Anterior cingulate cortex (tissue), 58 donors: ENCODE measurements at places on chromosomes 5 and 9.

- no peak for DNase-seq
Measured at GRCh38 chr9:89185980-89186379, 7.4 kb upstream of the SHC3 start.

DNA sequence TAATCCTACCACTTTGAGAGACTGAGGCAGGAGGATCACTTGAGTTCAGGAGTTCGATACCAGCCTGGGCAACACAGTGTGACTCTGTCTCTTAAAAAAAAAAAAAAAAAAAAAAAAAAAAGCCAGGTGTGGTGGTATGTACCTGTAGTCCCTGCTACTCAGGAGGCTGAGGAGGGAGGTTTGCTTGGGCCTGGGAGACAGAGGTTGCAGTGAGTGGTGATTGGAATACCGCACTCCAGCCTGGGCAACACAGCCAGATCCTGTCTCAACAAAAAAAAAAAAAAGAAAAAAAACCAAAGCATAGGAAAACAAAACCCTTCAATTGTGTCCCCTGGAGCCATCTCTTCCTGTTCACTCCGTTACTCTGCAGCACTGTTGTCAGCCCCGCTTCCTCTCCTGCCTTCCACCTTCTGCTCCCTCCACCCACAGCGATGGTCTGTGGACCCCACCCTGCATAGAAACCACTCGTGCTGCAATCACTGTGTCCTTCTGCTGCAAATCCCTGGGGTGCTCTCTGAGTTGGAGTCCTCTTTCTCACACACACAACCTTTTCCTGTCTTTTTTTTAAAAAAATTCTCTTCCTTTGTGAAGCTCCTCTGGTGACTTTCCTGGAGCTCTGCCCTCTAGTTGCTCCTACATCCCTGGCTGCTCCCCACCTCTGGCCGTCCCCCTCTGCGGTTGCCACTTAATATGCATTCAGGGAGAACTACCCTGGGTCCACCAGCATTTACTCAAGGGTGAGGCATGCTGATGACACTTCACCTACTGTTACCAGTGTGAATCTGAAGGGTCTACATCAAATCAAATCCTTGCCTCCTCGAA, 22.2 kb downstream of the CCT5 start:
- DNase-seq, result no peak

- no peak for DNase-seq
Measured at GRCh38 chr5:145557345-145557744, 277.8 kb downstream of the PRELID2 start.

- no peak for DNase-seq
Measured at GRCh38 chr5:167843881-167844572, 447.4 kb upstream of the WWC1 start.

- no peak for DNase-seq
Measured at GRCh38 chr9:91491624-91492023, 68.0 kb upstream of the NFIL3 start.

GRCh38 chr5:142910128-142910527, 140.0 kb downstream of the ARHGAP26 start:
- DNase-seq, result no peak

GRCh38 chr9:23926368-23926767, 100.3 kb upstream of the ELAVL2 start:
- DNase-seq, result no peak

DNA sequence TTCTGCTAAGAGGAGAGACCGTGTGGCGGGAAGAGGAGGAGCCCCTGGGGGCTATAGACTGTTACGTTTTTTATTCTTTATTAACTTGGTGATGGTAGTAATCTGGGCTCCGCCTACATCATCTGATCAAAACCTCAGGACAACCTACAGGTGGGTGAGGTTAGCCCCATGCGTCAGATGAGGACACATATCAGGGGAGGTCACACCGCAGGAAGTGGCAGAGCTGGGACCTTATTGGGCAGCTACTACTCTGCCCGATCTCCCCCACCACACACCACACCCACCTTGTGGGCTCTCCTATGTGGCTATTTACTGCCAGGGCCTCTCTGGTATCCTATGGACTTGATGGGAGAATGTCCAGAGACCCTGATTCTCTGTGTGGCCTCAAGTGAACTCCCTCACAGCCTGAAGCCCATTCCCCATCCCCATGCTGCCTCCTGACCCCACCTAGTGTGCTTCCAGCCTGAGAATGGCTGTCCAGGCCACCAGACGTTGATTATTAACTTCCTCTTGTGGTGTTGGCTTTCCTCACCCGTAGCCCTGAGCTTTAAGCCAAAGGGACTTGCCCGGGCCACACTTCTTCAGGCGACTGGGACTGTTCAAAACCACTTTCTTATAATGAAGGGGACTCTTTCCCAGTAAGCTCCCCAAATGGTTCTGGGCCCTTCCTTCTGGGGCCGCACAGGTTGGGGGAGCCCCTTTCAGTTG, 8.2 kb downstream of the UNC5A start:
- no peak for DNase-seq

GRCh38 chr5:65927503-65928321, 1.3 kb downstream of the ERBIN start:
- no peak for DNase-seq

DNA sequence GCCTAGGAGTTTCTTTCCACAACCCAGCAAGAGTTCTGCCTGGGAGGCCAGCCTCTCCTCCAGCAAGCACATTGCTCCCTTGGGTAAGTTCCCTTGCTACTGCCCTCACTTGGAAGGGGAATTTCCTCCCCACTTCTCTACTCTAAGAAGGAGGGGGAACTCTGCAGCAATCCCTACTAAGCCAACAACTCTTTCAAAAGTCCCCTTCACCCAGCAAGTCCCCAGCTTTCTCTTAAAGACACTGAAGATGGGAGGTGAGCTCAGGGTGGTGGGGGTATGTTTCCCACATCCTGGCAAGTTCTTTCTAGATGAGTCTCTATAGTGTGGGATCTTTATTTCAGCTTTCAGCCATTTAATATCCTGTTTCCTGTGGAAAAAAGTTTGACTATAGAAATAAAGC, 49.0 kb downstream of the PDE8B start:
- no peak for DNase-seq

DNA sequence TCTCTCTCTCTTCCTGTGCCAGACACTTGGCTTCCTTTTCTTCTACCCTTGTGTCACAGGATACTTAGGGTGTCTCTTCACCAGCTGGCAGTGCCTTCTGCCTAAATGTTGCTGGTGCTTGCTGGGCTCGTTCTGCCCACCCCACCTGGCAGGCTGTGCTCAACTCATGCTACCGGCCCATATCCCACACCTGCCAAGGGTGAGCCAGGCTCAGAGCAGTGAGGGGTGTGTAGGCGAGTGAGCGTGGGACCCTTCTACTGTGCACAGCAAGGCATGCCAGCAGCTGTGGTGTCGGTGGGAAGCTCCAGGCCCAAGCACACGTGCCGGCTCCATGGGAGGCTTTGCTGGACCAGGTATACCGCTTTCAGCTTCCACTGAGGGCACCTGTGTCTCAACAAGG, 1626.7 kb upstream of the ACO1 start:
- no peak for DNase-seq

- no peak for DNase-seq
Measured at GRCh38 chr9:112218908-112219307, 43.8 kb upstream of the SUSD1 start.

DNA sequence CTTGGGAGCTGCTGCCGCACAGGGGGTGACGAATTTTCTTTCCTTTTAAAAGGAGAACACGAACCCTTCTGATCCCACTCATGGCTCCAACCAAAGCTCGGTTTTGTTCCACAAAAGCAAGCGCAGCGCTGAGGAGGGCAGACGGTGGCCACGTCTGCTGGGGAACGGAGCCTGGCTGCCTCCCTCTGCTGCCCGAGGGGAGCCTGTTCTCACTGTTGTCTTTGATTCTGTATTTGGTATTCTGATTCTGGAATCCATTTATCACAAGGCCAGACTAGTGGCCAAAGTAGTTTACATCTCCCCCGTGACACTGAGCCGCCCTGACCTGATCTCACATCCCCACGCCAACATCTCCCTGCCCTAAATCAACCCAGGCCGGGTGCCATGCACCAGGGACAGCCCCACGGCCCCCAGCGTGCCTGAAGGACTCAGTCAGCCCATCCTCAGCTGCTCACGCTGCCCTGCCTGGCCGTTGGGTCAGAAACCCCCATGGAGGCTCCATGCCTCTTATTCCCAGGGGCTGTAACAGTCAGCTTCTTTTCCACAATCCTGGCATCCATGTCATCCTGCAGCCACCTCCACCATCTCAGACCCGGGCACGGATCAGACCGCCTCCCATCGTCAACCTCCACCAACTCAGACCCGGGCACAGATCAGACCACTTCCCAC, 6.7 kb upstream of the NSMF start:
- no peak for DNase-seq

DNA sequence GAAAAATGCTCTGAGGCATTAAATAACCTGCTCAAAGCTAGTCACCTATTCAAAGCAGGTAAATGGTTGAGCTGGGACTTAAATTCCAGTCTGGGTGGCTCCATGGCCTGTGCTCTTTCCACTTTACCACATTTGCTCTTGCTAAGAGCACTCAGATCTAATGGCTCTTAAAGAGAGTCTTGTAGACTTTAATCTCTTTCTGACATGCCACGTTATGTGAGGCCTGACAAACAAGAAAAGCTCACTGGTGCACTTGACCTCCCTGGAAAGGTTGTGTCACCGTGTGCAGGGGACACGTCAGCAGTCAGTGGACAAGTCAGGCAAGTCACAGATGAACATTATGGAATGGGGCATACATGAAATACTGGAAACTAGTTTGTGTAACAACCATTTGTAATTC, 129.9 kb upstream of the RPS23 start:
- DNase-seq, result no peak

GRCh38 chr9:4092793-4093709, 206.8 kb downstream of the GLIS3 start:
- no peak for DNase-seq
